ENCODE measurements at places on chromosomes 6 and 20.
A peak's percentile ranks its signal among the peaks of the same experiment; 100 is the strongest.

GRCh38 chr20:52427960-52428359 is 236.4 kb upstream of the ZFP64 start:
- no peak for DNase-seq

GRCh38 chr20:48017509-48017908 is 232.2 kb upstream of the SULF2 start:
- no peak for DNase-seq

GRCh38 chr6:161853657-161854056 is 579.8 kb upstream of the AGPAT4 start:
- DNase-seq = no peak

GRCh38 chr20:5024982-5025381 is 23.7 kb upstream of the SLC23A2 start:
- DNase-seq = no peak

GRCh38 chr6:139542351-139542750 is 167.9 kb upstream of the CITED2 start:
- DNase-seq = no peak

GRCh38 chr6:26216359-26216885 is 129.2 kb downstream of the HFE start:
- DNase-seq = peak; percentile 88

GRCh38 chr6:143002686-143003085 is 57.7 kb upstream of the HIVEP2 start:
- DNase-seq = no peak

GRCh38 chr20:64065974-64066343 is 3.0 kb downstream of the TCEA2 start:
- peak; percentile 74 for DNase-seq

- DNase-seq = no peak
These were observed 44.5 kb upstream of the CLDN20 start for GRCh38 chr6:155219299-155219698.

- DNase-seq = no peak
These were observed 62.3 kb downstream of the MAP7 start for GRCh38 chr6:136487759-136488425.
